Kidney (tissue), 22 donors: ENCODE measurements at places on chromosomes 1 and 21. TPM values are rescaled to one million over a fixed set of nuclear protein-coding genes. Genes with fewer than 3 reads are reported as not detected.

Gene ARHGEF16
- 15.5 TPM for polyA plus RNA-seq

Gene CASZ1
- 10.1 TPM for polyA plus RNA-seq

Gene GCSAML
- not detected for polyA plus RNA-seq

Gene PTGFR
- 2.4 TPM for polyA plus RNA-seq

Gene GJA8
- not detected for polyA plus RNA-seq

Gene RAB7B
- 0.73 TPM for polyA plus RNA-seq

Gene GPX7
- 14.3 TPM for polyA plus RNA-seq

Gene KLHDC9
- polyA plus RNA-seq, result 32.2 TPM

Gene LCE2B
- not detected for polyA plus RNA-seq

DNA sequence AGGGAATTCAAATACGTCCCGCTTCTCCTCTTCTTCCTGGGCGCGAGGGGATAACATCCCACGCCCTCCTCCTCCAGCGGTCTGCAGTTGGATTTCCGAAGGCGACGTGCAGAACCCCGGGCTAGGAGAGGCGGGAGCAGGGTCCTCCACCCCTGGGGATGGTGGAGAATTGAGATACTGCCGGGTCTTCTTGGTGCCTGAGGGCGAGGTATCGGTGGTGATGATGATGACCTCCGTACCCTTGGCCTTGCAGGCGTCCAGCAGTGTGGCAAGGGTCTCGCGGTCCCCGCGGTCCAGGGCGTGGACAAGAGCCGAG lies 3.2 kb upstream of the LIX1L start:
- no peak for DNase-seq
- no peaks in the 10 kb centered on the region for H3K36me3 ChIP-seq
- no peaks in the 10 kb centered on the region for H3K27me3 ChIP-seq
- H3K4me1 ChIP-seq, result peaks cover 15% of the 10 kb centered on the region
- H3K4me3 ChIP-seq, result peak overlapping the region; percentile 73

- H3K4me3 ChIP-seq, result no peak overlapping the region
- DNase-seq, result no peak
- no peaks in the 10 kb centered on the region for H3K4me1 ChIP-seq
- no peaks in the 10 kb centered on the region for H3K36me3 ChIP-seq
- H3K27me3 ChIP-seq, result no peaks in the 10 kb centered on the region
- H3K27ac ChIP-seq, result no peak overlapping the region
These were observed 423.5 kb downstream of the OMA1 start for GRCh38 chr1:58123051-58123450.

DNA sequence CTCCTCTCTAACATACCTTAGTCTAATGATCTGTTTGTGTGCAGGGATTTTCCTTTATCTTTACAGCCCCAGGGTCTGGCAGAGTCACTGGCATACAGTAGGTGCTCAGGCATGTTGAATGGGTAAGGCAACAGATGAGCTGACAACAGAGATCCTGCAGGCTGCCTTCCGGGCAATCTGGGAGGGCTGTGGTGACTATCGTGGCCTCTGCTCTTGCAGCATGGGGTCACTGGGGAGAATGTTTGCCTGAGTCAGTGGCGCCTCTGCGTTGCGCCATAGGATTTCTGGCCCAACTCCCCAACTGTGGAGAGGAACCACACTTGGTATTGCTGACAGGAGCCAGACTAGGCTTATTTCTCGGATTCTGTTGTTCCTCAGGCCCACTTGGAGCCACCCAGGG lies 93.8 kb downstream of the LAMC2 start:
- no peaks in the 10 kb centered on the region for H3K36me3 ChIP-seq
- H3K27me3 ChIP-seq, result no peaks in the 10 kb centered on the region
- no peaks in the 10 kb centered on the region for H3K4me1 ChIP-seq
- H3K4me3 ChIP-seq, result no peak overlapping the region
- no peak for DNase-seq

DNA sequence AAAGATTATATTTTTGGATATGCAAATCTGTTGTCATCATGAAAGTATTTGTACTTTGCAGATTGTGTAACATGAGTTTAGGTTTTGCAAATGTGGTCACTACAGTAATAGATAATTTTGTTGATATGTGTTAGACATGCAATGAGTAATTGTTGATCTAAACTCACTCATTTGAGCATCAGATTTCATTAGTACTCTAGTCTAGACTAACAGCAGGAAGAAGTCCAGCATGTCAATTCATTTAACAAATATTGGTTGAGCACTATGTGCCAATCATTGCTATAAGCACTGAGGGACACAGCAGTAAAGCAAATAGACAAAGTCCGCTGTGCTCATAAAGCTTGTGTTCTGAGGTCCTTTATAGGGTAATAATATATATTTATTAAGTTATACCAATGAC lies 350.0 kb downstream of the USP25 start:
- H3K4me1 ChIP-seq, result no peaks in the 10 kb centered on the region
- no peaks in the 10 kb centered on the region for H3K27me3 ChIP-seq
- H3K4me3 ChIP-seq, result no peak overlapping the region
- DNase-seq, result no peak
- H3K36me3 ChIP-seq, result no peaks in the 10 kb centered on the region

DNA sequence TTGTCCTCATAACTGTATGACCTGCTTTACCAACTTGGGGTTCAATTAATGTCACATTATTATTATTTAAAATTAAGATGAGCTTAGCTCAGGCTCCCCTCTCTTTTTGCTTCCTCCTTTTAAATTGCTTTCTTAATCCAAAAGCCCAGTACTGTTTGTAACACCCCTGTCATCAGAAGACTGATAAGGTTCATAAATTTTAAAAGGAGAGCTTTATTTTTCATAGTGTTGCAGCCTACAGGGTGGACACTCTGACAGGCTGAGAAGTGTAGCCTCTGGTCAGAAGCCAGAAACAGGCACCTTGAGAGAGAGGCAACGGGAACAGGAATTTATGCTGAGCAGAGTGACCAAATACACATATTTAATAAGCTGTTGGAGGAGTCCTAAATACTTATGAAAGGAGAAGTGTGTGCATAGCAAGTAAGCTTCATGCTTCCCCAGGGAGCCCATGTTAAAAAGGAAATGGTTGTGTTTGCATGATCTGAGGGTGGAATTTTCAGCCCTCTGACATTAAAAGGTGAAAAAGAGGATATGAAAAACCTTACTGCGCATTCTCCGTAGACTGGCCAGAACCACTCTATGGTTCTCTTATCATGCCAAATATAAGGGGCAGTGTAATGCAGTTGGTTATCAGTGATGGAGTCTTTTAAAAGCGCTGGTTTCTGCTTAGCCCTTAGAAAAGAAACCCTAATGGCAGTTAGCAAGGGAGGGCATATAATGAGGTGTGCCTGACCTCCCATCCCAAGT lies 30.5 kb upstream of the FGGY start:
- H3K4me3 ChIP-seq, result no peak overlapping the region
- no peaks in the 10 kb centered on the region for H3K36me3 ChIP-seq
- H3K4me1 ChIP-seq, result no peaks in the 10 kb centered on the region
- peak; percentile 25 for DNase-seq

GRCh38 chr21:40829791-40830190 lies 17.2 kb downstream of the DSCAM start:
- H3K4me1 ChIP-seq, result no peaks in the 10 kb centered on the region
- no peaks in the 10 kb centered on the region for H3K36me3 ChIP-seq
- no peak for DNase-seq
- no peaks in the 10 kb centered on the region for H3K27me3 ChIP-seq

DNA sequence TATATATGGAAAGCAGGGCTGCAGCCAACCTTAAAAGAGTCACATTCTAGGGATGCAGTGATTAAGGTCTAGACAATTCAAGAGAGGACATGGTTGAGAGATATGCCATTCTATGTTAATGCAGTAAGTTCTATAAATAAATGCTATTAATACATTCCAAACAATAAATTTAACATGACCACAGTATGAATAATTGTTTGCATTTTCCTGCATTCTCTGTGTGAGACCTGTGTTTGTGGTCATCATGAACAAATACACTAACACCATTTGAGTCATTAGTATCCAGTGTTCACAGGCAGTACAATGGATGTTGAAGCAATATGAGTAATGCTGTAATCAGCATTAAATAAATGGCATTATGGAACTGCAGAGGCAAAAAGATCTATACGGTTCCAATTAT lies 5.5 kb upstream of the ZRANB2 start:
- no peaks in the 10 kb centered on the region for H3K36me3 ChIP-seq
- no peaks in the 10 kb centered on the region for H3K27me3 ChIP-seq
- H3K4me1 ChIP-seq, result no peaks in the 10 kb centered on the region
- no peak for DNase-seq
- no peak overlapping the region for H3K4me3 ChIP-seq

DNA sequence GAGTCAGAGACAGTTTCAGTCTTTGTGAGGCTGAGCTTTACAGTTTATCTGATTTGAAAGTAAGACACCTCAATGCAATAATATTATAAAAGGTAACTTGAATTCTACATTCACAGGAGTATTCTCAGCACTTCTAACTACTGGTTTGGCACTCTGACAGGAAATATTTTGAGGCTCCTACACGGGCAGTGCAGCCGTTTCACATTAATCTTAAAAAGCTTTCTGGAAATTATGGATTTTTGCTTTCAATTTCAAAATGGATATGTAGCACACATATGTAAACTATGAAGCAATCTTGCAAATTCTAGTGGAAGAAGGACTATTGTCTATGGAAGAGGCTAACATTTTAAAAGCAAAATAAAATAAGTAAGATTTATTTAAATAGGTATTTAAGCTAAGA lies 262.9 kb upstream of the SNX7 start:
- H3K4me1 ChIP-seq, result no peaks in the 10 kb centered on the region
- no peak overlapping the region for H3K4me3 ChIP-seq
- DNase-seq, result no peak
- H3K27me3 ChIP-seq, result no peaks in the 10 kb centered on the region
- H3K36me3 ChIP-seq, result no peaks in the 10 kb centered on the region

- no peak overlapping the region for H3K27ac ChIP-seq
- H3K36me3 ChIP-seq, result no peaks in the 10 kb centered on the region
- H3K4me3 ChIP-seq, result no peak overlapping the region
- DNase-seq, result no peak
- no peaks in the 10 kb centered on the region for H3K4me1 ChIP-seq
These were observed 11.5 kb upstream of the AGT start for GRCh38 chr1:230725256-230726012.

- DNase-seq, result no peak
- no peaks in the 10 kb centered on the region for H3K27me3 ChIP-seq
- H3K4me1 ChIP-seq, result no peaks in the 10 kb centered on the region
- no peaks in the 10 kb centered on the region for H3K36me3 ChIP-seq
These were observed 71.9 kb downstream of the NAV1 start for GRCh38 chr1:201610858-201611257.

GRCh38 chr1:30197639-30198450 lies 525.5 kb downstream of the MATN1 start:
- H3K27ac ChIP-seq, result no peak overlapping the region
- no peaks in the 10 kb centered on the region for H3K36me3 ChIP-seq
- no peak for DNase-seq
- no peak overlapping the region for H3K4me3 ChIP-seq
- H3K4me1 ChIP-seq, result no peaks in the 10 kb centered on the region
- no peaks in the 10 kb centered on the region for H3K27me3 ChIP-seq

DNA sequence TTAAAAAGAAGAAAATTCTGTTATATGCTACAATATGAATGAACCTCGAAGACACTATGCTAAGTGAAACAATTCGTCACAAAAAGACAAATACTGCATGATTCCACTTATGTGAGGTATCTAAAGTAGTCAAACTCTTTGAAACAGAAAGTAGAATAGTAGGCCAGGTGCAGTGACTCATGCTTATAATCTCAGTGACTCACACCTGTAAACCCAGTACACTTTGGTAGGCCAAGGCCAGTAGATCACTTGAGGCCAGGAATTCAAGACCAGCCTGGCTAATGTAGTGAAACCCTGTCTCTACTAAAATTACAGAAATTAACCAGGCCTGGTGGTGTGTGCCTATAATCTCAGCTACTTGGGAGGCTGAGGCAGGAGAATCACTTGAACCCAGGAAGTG lies 25.7 kb downstream of the EPHA10 start:
- no peaks in the 10 kb centered on the region for H3K4me1 ChIP-seq
- DNase-seq, result no peak
- no peak overlapping the region for H3K27ac ChIP-seq
- no peaks in the 10 kb centered on the region for H3K27me3 ChIP-seq

DNA sequence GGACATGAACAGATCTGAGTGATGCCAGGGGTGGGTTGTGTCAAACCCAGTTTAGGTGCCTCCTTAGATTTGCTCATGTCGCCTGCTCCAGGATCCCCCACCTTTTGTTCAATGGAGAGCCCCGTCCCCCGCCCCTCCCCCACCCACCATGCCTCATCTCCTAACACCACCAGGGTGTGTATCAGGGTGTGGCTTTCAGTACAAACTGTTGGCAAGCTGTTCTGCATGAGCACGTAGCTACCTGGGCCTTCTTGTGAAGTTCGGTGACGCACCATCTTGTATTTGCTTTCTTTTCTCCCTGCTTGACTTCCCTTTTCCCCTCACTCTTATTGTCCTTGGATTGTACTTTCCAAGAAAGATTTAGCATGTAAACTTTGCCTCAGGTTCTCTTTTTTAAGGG lies 94.8 kb downstream of the EBNA1BP2 start:
- H3K4me3 ChIP-seq, result no peak overlapping the region
- no peaks in the 10 kb centered on the region for H3K36me3 ChIP-seq
- DNase-seq, result no peak
- no peak overlapping the region for H3K27ac ChIP-seq
- H3K4me1 ChIP-seq, result no peaks in the 10 kb centered on the region
- no peaks in the 10 kb centered on the region for H3K27me3 ChIP-seq

DNA sequence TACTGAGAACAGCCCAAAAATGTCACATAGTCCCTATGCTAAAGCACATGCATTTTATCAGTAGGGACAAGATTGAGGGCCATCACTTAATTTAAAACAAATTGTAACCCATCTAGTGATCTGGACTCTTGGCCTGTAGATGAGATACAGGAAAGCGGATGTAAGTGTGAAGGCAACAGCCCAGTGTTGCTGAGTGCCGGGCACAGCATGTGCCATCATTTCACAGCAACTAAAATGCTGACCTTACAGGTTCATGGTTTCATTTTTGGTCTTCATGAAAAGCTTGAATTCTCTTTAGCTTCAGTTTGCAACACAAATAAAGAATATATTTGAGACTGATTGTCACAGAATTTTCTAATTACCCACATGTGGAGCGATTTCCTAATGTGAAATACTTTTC lies 5.8 kb downstream of the COG2 start:
- no peak for DNase-seq
- H3K27me3 ChIP-seq, result no peaks in the 10 kb centered on the region
- H3K4me1 ChIP-seq, result peaks cover 11% of the 10 kb centered on the region
- no peak overlapping the region for H3K27ac ChIP-seq
- no peak overlapping the region for H3K4me3 ChIP-seq

DNA sequence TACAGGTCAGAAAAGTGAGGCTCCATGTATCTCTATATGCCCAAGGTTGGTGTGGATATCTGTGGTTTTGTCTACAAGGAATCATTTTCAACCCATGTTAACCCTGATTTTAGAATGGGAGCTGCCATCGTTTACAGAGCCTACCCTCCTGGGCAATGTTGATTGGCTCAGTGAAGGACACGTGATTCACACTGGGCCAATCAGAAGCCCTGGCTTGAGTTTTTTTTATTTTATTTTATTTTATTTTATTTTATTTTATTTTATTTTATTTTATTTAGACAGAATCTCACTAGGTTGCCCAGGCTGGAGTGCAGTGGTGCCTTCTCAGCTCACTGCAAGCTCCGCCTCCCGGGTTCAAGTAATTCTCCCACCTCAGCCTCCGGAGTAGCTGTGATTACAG lies 35.8 kb downstream of the FOXO6 start:
- DNase-seq, result no peak
- no peak overlapping the region for H3K27ac ChIP-seq
- no peaks in the 10 kb centered on the region for H3K27me3 ChIP-seq
- H3K4me1 ChIP-seq, result peaks cover 3% of the 10 kb centered on the region
